ENCODE measurements at places on chromosomes 12 and 14. TPM values are rescaled to one million over a fixed set of nuclear protein-coding genes. Genes with fewer than 3 reads are reported as not detected.

The IL31 gene
- not detected for polyA plus RNA-seq

DNA sequence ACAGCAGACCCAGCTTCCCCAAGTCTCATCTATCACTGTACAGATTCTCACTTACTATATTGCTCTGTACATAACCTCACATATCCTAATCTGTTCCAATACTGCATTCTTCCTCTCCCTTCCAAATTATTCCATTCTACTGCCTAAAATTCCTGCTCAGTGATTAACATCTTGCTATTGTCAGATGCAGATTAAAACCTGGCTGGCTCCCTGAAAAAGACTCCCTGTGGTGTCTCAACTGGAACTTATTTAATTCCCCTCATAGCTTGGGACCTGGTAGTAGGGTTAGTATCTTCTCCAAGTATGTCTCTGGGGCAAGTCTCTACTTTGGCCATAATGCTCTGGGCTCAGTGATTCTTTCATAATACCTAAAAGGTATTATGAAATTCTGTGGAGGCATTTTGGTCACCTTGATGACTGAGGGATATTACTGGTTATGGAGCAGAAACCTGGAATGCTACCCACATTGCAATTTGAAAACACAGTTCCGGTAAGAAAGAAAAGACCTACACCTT, 55.8 kb downstream of the PAWR start:
- H3K36me3 ChIP-seq, result no peaks in the 10 kb centered on the region
- no peak overlapping the region for H3K4me3 ChIP-seq
- H3K27me3 ChIP-seq, result peaks cover under 1% of the 10 kb centered on the region
- H3K27ac ChIP-seq, result no peak overlapping the region
- no peak for DNase-seq
- no peaks in the 10 kb centered on the region for H3K4me1 ChIP-seq

DNA sequence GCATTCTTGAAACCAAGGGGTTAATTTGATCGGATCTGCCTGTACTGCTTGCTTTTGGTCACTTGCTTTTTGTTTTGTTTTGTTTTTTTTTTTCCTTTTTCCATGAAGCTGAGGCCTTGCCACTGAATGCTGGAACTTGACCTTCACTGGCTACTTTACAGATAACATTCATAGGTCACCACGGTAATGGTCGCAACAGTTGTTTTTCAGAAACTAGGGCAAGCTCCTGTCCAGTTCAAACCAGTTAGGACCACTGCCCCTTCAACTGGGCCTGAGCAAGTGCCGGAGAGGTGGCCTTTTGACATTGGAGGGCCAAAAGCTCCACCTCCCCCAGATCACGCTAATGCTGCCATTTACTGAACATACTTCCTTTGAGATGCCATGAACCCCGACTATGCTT, 147.6 kb downstream of the FOXN3 start:
- peaks cover 51% of the 10 kb centered on the region for H3K4me1 ChIP-seq
- no peak overlapping the region for H3K4me3 ChIP-seq
- no peaks in the 10 kb centered on the region for H3K27me3 ChIP-seq
- no peak for DNase-seq
- no peak overlapping the region for H3K27ac ChIP-seq

GRCh38 chr12:20463913-20464524, 95.7 kb downstream of the PDE3A start:
- H3K4me1 ChIP-seq, result no peaks in the 10 kb centered on the region
- H3K36me3 ChIP-seq, result no peaks in the 10 kb centered on the region
- DNase-seq, result no peak
- H3K4me3 ChIP-seq, result no peak overlapping the region
- H3K27ac ChIP-seq, result no peak overlapping the region

DNA sequence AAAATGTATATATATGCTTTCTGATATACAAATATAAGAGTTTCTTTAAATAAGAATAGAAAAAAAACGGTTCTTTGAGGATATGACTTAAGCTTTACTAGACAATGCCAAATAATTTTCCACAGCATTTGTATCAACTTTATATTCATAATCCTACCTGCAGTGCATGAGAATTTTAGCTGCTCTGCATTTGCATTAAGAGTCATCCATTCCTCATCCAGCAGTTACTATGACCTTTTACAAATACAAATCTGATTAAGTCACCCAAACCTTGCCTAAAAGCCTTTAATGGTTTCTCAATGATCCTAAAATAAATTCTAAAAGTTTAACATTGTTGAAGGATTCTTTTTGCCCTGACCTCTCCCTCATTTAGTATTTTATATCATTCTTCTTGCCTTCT, 116.5 kb downstream of the MGAT4C start:
- no peaks in the 10 kb centered on the region for H3K4me1 ChIP-seq
- H3K4me3 ChIP-seq, result no peak overlapping the region
- H3K27ac ChIP-seq, result no peak overlapping the region
- DNase-seq, result no peak
